ENCODE measurements at places on chromosomes 12 and 14.

DNA sequence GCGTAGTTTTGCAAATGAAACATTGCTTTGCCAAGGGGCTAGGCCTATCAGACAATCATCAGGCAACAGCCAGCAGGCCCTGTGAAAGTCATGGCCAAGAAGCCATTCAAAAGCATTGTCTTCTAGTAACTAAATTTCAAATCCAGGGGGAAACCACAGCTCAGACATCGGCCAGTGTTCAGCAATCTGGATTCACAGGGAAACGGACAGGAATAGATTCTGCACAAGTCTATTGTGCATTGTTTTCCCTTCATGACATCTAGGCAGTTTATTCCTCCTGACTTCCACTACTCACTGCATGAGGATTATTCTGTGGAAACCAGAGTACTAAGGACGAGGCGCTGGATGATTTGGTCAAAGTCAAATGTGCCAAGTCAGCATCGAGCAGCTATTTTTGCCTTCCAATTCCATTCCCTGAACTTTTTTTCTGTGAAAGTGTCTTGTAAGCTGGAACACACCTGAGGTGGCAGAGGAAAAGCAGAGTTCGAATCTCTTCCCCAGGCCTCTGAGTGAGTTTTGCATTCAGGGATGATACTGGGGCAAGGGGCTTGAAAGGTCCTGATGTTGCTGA is 75.4 kb downstream of the VCPKMT start:
- no peak for DNase-seq

- DNase-seq: no peak
Observed at GRCh38 chr12:96570579-96570978, 81.2 kb downstream of the CFAP54 start.

DNA sequence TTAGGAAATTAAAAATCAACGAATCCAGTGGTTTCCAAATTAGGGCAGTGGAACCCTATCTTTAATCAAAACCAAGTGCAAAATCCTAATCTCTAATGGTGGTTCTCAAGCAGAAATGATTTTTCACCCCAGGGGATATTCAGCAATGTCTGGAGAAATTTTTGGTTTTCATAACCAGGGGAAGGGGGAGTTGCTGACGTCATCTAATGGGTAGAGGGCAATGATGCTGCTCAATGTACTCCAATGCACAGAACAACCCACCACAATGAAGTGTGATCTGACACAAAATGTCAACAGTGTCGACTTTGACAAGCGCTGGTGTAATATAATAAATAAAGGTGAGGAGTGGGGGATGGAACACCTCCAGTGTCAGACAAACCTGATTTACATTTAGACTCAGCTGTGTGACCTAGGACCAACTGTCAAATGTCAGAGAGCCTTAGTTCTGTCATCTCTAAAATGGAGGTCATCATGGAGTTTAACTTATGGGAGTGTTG is 81.5 kb downstream of the CMKLR1 start:
- no peak for DNase-seq

DNA sequence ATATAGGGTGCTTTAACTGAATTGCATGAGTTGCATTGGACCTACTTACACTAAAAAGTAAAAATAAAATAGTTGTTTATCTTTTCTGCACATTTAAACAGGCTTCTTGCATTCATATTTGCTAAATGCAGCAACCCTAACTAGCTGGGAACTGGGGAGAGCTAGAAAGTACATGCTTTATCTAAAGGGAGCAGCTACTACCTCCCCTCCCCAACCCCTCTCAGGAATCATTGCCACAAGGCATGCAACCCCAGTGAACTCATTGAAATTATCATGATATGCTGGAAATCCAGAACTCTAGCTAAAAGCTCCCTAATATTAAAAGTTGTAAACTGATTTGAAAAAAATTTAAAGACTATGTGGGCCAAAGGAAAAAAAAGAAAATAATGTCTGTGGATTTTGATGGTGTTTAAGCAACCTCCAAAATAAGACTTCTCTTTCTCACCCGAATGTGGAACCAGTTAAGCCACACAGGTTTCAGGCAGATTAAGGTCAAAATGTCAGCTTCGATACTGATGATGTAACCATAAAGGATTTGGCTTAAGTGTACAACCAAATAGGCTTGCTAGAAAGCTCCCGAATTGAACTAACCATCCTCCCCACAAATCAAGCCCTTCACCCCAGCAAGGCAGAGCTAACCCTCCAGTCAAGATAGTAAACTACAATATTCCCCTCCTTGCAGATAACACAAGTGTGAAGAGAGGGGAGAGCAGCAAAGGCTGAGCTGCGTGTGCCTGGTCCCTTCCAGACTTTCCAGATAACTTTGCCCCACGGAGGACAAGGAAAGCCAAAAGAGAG is 13.8 kb upstream of the POC1B start:
- DNase-seq: no peak

DNA sequence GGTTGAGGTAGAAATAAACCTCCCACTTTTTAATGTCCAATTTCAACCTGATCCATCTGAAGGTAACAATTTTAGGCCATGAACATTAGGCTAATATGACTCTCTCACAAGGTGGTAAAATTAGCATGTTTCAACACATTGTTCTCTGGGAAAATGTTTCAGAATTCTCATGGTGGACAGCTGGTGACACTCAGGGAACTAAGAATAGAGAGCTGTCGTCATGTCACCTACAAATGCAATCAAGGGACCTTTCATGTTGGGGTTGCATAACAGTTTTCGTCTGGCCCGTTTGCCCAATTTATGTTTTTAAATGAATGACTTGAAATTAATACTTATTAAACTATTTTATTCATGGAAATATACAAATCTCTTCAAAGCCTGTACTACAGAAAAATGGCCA is 180.7 kb upstream of the PRICKLE1 start:
- no peak for DNase-seq

DNA sequence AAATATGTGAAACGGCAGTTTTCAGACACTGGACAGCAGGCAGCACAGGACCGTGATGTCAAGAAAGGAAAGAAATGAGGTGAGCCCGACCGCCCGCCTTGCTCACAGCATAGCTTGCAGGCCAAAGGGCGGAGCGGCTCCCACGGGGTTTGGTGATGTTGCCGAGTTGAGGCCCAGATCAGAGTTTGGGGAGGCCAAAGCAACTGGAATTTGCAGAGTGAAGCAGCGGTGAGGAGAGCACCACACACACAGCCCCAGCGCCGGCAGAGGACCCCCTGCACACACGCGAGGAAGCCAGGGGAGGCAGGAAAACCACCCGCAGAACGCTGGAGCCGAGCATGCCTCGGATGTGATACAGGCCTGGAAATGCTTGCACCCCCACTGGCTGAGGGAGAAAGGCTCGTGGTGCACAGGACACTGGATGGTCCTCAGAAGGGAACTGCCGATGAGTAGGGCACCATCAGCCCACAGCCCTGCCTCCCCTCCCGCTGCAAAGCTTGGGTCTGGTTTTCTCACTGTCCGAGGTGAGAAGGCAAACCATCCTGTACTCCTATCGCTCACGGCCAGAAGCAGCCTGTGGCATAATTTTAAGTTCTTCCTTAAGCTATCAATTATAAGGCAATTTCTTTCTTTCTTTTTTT is 25.7 kb upstream of the PLD4 start:
- DNase-seq: no peak

GRCh38 chr12:263574-263973 is 938 bp upstream of the SLC6A13 start:
- no peak for DNase-seq

GRCh38 chr14:59344691-59345455 is 120.3 kb downstream of the GPR135 start:
- no peak for DNase-seq

DNA sequence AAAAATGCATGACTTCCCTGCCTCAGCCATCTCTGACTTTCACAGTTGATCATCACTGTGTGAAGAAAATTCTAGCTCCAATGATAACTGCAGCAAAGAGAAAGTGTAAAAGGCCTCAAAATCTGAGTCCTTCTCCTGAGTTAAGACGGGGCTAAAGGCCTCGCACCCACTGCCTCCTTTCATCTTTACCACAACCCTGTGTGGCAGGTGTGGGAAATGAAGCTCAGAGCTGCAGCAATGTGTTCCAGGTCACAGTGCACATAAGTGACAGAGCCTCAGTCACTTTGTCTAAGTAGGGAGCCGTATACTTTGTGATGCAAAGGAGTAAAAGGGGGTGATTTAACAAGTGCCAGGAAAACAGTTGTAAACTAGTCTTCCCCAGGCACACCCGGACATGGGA is 144.7 kb upstream of the TMCC3 start:
- no peak for DNase-seq

- peak; percentile 3 for DNase-seq
Observed at GRCh38 chr14:35932659-35933159, 106.6 kb downstream of the BRMS1L start.

GRCh38 chr14:61034416-61035120 is 53.5 kb downstream of the SLC38A6 start:
- peak; percentile 6 for DNase-seq

DNA sequence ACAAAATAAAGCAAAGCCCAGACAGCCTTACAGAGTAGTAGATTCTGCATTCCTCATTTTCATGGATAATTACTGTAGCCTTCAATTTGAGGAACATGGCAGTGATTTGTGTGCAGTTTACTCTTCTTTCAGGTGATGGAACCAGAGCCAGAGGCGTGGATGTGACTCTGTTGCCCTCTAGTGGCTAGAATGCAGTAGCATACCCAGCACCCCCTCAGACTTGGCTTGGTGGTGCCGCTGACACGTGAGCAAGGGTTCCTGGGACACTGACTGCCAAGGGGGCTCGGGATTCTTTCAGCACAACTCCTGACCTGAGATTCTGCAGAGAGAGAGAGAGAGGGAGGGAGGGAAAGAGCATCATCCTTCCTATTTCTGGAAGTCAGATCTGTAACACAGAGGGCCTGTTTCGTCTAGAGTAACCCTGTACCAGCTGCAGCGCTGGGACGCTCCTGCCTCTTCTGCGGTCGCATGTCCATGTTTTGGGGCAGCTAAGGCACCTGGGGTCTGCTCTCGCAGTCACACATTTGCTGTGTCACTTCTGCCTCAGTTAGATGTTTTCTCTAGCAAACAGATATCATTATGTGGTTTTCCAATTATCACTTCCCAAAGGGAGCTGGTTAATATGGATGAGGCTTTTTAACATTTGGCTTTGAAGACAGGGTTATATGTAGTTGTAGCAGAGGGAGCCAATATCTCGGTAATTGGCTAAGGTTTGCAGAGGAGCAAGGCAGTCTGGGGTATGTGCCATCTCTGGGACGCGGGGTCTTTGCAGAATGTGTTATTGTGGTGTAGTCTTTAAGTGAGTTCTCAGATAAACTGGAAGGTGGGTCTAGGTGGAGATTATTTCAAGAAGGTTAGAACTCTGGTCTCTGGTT is 428.1 kb downstream of the NRXN3 start:
- peak; percentile 72 for DNase-seq

DNA sequence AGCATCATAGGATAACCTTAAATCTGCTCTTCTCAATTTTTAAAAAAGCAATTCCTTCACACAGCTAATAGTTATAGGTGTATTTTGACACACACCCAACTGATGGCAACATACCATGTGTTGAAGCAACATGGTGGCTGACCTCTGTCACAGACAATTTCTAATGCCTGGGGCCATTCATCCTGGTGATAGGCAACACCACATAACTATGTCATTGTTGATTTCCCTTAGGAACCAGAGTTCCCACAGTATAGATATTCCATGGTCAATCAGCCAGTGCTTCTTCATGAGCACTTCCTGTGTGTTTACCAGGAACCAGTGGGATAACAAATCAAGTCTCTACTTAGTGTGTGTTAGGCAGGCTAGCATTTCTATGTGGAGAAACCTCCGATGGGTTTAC is 88.3 kb downstream of the FIGNL2 start:
- DNase-seq: no peak

GRCh38 chr14:62081951-62082350 is 319.7 kb downstream of the SNAPC1 start:
- DNase-seq: no peak

- no peak for DNase-seq
Observed at GRCh38 chr12:79885911-79886490, 48.9 kb downstream of the PPP1R12A start.

- no peak for DNase-seq
Observed at GRCh38 chr12:15627995-15628945, 160.9 kb downstream of the EPS8 start.

- no peak for DNase-seq
Observed at GRCh38 chr12:46919666-46920400, 94.0 kb upstream of the SLC38A4 start.

DNA sequence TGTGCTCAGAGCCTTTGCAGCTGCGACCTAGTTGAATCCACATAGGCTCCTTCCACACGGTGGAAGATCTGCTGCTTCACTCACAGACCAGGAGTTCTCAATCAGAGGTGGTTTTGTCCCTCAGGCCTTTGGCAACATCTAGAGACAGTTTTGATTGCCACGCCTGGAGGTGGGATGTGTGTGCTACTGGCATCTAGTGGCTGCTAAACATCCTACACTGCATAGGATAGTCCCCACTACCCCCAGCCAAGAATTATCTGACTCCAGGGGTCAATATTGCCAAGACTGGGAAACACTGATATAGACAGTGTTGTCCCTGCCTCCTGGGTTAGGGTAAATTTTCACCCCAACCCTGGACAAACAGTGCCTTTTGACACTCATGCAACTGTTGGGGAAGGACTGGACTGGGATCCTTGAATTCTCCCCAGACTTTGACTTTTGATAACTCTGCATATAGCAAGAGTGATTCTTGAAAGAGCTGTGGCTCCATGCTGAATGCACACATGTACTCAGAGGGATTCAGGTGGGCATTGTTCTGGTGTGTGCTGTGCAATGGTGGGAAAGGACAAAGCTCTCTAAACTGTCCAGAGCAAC is 39.8 kb downstream of the BAZ2A start:
- DNase-seq: no peak

DNA sequence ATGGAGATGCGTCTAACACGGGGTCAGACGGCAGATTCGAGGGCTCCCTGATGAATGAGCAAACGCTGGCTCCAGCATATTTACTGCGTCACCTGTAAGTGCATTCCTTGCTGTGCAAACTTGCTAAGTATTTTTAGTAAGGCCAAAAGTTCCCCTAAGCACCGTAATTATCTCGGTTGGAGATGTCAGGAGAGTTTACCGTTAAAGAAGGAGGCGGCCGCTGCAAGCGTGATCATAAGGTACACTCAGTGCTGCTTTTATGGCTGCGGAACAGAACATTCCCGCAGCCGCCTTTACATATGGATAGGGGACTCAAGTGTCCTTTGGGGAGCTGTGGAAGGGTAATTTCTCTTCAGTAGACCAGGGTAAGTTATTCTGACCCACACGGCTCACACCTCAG is 175.6 kb downstream of the GLT1D1 start:
- no peak for DNase-seq

GRCh38 chr14:31340297-31341063 is 79.9 kb downstream of the HEATR5A start:
- no peak for DNase-seq

- DNase-seq: no peak
Observed at GRCh38 chr12:25887367-25887766, 71.1 kb upstream of the RASSF8 start.

- DNase-seq: no peak
Observed at GRCh38 chr12:70197345-70197744, 45.9 kb upstream of the CNOT2 start.

DNA sequence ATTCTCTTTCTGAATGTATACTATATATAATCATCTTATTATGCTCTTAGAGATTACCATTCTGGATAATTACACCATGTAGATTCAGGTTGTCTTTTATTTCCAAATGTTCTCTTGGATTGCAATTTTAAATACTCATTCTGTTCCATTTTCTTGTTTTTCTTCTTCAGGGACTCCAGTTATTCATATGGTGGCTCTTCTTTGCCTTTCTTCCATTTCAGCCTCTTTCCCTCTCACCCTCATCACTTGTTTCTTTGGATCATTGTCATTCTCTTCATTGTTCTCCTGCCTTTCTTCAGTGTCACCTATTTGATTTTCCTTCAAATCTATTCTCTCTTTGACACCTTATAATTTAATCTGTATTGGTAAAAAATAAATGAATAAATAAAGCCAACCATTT is 182.0 kb downstream of the ITPR2 start:
- DNase-seq: no peak
